ENCODE measurements at places on chromosomes 2 and 18.

DNA sequence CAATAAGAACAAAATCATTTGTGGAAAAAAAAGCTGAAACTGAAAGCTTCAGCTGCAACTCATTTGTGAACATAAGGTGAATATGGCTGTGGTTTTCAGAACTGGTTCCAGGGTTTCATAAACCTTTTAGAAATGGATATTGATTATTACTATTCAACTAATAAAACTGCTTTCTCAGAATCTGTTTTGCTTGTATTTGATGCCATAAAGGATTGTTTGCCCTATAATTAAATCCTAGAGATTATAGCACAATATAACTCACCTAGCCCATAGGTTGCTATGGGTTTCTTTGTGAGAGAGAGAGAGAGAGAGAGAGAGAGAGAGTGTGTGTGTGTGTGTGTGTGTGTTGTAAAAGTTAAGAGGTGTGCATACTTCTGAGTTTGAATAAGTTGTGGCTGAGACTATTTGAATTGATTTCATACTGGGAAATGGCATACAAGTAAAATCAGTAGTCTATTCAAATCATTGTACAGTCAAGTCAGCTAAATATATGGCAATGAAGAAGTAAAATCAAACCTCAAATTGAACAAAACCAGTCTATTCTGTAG, 339.2 kb downstream of the ARHGAP15 start:
- DNase-seq = peak; percentile 74

DNA sequence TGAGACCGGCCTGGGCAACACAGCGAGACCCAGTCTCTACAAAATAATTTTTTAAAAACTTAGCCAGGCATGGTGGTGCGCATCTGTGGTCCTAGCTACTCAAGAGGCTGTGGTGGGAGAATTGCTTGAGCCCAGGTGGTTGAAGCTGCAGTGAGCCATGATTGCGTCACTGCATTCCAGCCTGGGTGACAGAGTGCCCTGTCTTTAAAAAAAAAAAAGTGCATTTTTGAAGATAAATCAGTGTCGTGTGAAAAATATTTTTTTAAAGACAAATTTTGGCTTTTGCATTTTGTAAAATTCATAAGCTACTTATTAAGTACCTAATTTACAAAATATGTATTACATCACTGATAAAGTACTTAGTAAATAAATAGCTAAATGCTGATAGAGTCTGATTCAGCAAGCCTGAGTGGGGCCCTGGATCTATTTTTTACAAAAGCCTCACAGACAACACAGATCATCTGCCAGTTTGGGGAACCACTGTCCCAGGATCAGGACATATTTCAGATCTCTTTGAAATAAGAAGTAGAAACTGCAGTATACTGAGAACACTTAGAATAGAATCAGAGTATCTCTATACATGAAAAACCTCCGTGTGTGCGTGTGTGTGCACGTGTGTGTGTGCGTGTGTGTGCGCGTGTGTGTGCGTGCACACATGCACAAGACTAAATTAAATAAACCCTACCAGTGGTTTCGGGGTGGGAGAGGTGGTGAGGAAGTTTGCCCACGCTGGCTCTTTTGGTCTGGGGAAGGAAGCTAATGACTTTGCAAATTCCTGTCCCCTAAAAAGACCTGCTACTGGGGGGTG, 61.6 kb downstream of the AAK1 start:
- no peak for DNase-seq

DNA sequence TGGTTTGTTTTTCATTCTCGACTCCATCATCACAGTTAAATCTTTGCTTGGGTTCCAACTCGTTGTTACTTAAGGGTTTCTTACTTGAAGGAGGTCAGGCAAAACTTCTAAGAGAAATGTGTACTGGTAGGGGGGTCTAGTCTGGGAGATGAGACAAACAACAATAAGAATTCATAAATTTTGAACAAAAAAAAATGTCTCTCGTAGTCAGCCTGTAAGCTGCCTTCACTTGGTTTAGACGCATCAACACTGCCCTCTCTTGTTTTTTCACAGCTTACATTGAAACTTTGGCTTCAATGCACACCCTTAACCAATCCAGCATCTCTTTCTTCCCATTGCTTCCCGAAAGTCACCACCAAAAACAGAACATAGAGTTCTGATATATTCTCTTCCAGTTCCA, 576.4 kb upstream of the PIK3C3 start:
- DNase-seq = no peak

DNA sequence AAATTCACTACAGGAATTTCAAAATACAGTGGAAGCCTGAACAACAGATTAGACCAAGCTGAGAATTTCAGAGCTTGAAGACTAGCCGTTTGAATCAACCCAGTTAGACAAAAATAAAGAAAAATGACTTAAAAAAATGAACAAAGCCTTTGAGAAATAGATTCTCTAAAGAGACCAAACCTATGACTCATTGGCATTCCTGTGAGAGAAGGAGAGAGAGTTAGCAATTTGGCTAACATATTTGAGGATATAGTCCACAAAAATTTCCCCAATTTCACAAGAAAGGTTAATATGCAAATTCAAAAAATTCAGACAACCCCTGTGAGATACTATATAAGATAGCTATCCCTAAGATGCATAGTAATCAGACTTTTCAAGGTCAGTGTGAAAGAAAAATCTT, 78.0 kb downstream of the MYO3B start:
- no peak for DNase-seq

DNA sequence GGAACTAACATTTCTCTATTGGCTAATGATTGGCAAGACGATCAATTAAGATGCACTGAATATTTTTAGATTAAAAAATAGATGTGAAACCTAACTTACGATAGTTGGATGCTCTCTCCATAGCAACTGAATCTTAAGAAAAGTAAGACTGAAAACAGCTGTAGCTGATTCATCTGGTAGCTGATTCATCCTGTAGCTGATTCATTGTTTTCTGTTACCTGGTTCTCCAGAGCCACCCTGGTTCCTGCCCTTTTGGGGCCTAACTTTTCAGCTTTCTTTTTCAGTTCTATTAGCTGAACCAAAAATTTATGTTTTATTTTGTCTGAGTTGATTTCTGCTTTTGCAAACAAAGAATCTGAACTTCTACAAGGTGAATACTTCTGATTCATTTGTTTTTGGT, 22.7 kb upstream of the SPR start:
- peak; percentile 75 for DNase-seq

DNA sequence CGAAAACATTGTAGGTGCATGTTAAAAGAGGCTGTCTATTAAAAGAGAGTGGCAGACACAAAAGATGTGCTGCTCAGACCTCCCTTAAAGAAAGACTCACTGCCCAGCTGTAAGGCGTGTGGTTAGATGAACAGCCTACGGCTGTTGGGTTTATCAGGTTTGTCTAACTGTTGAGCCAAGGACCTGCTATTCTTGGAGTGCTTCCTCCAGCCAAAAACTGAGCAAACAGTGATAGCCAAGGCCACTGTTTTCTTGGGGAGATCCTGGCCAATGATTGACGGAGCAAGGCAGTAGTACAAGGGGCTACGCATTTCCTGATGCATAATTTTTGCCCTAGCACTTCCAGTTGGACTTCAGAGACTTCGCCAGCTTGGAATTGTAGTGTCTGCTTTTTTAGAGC, 1.4 kb upstream of the RAB3GAP1 start:
- DNase-seq = no peak

- no peak for DNase-seq
These were observed 94.1 kb upstream of the MC4R start for GRCh38 chr18:60466677-60467076.

GRCh38 chr18:35050028-35050546, 8.9 kb downstream of the MAPRE2 start:
- peak; percentile 32 for DNase-seq

GRCh38 chr18:41593171-41593675, 361.8 kb upstream of the PIK3C3 start:
- DNase-seq = no peak

DNA sequence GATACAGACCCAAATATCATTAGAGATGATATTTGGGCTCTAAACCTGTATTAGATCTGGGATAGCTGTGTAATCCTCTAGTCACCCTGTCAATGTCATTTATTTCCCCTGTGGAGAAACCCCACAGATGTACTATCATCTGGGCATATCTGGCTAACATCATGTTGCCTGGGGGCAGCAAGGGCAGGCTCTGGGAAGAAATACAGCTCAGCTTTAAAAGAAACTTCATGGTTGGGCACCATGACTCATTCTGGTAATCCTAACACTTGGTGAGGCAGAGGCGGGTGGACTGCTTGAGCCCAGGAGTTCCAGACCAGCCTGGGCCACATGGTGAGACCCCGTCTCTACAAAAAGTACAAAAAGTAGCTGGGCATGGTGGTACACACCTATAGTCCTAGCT, 282.5 kb downstream of the SLC8A1 start:
- no peak for DNase-seq

DNA sequence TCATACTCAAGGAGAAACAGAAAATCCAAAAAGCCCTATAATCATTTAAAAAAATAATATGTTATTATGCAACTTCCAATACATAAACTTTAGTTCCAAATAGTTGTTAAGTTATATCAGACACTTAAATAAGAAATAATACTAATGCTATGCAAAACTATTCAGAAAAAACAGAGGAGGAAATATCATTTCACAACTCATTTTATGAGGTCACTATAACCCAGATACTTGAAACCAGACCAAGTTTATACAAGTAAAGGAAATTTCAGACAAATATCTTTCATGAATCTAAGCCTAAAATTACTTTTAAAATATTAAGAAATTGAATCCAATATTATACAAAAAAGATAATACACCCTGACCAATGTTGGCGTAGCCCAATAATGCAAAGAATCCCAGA, 260.8 kb downstream of the CD226 start:
- DNase-seq = no peak

- no peak for DNase-seq
These were observed 128.5 kb downstream of the SPTBN1 start for GRCh38 chr2:54584598-54584997.

DNA sequence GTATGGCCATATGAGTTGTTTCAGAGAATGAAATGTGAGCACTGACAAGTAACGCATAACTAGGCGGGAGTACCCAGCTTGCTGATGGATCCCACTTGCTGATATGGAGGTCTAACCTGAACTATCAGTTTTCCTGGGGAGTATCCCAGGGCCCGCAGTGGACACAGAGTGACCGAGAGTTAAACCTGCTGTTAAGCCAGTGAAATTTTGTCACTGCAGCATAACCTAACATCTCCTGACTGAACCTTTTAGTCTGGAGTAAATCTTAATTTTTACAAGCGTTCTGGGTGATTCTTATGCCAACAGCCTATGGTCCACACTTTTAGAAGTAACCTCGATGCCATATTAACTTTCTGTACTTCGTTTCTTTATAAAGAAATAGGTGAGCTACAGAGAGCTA, 54.4 kb downstream of the TGFA start:
- DNase-seq = no peak

- no peak for DNase-seq
These were observed 193.8 kb downstream of the GULP1 start for GRCh38 chr2:188485496-188485895.

- DNase-seq = peak; percentile 49
These were observed 123.7 kb downstream of the ALPK2 start for GRCh38 chr18:58505181-58505580.

GRCh38 chr2:16003809-16004208, 63.5 kb downstream of the MYCN start:
- no peak for DNase-seq

GRCh38 chr2:168165397-168165796, 82.0 kb downstream of the STK39 start:
- DNase-seq = no peak

- DNase-seq = no peak
These were observed 335.9 kb downstream of the CYP26B1 start for GRCh38 chr2:71811726-71812125.

GRCh38 chr2:44187251-44187650, 18.6 kb downstream of the PPM1B start:
- DNase-seq = no peak

GRCh38 chr2:231606941-231607340, 14.3 kb downstream of the TEX44 start:
- DNase-seq = no peak

- no peak for DNase-seq
These were observed 249.8 kb downstream of the ARHGAP15 start for GRCh38 chr2:143378996-143379395.

- no peak for DNase-seq
These were observed 71.2 kb upstream of the CNTNAP5 start for GRCh38 chr2:123953846-123954245.

DNA sequence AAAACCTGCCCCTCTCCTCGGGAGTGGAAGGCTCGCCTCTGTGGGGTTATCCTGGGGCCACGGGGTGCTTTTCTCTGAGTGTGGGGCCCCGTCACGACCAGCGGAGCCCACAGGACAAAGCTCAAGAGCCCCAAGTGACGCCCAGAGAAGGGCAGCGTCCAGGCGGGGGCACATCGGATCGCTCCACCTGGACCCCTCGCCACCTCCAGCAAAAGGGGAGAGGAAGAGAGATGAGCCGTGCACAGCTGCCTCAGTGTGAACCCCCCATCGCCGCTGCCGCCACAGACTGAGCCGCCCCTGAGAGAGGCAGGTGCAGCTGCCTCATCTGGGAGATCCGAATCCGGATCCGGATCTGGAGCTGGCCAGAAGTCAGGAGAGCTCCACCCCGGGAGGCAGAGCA, 282.5 kb upstream of the PXDN start:
- DNase-seq = no peak

- no peak for DNase-seq
These were observed 29.7 kb downstream of the IKZF2 start for GRCh38 chr2:213121690-213122089.

DNA sequence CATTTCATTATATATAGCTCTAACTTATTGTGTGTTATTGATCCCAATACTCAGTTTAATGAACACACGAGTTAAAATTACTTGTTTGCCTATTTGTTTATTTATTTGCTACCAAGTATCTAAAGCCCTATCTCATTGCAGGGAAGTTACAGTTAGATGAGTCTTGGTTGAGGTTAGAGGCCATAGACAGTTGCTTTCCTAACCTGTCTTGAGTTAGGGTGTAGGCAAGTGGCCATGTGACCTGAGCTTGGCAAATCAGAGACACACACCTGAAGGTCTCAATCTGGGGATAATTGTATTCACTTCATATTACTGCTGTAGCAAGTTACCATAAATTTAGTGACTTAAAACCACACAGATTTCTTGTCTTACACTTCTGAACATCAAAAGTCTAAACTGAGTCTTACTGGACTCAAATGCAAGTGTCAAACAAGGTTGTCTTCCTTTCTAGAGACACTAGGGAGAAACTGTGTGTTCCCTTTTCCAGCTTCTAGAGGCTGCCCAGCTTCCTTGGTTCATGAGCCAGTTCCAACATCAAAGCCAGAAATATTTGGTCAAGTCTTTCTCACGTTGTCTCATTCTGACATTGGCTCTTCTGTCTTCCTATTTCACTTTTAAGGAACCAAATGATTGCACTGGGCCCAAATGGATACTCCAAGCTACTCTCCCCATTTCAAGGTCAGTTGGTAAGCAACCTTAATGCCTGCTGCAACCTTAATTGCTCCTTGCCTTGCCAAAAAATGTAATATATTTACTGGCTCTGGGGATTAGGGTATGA, 39.7 kb downstream of the COL3A1 start:
- DNase-seq = no peak

GRCh38 chr18:48127606-48128005, 197.1 kb upstream of the SMAD2 start:
- DNase-seq = no peak

DNA sequence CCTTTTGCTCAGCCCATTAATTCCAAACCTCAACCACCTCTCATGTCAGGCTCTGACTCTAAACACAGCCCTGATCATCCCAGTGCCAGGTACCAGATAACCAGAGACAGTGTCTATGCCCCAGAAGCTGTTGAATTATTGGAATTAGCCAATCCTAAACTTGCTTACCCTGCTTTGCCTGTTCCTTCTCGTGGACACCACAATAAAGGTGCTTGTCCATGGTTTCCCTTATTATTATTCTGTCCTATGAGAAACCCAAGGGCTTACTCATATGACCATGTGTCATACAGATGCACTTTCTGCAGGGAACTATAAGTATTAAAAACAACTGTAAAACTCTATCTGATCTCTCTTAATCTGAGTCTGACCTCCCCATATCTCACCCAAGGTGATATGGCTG, 2193.8 kb upstream of the PIK3C3 start:
- DNase-seq = no peak
